Activated naive CD4-positive, alpha-beta T cell treated with anti-CD3 and anti-CD28 coated beads, Interleukin-2, amount 10 ng/mL, durations not matched to agents 7 days and 5 days (primary cell): ENCODE measurements at places on chromosomes 13 and 19.

- DNase-seq = no peak
Observed at GRCh38 chr19:38194061-38194701, 29.8 kb downstream of the DPF1 start.

DNA sequence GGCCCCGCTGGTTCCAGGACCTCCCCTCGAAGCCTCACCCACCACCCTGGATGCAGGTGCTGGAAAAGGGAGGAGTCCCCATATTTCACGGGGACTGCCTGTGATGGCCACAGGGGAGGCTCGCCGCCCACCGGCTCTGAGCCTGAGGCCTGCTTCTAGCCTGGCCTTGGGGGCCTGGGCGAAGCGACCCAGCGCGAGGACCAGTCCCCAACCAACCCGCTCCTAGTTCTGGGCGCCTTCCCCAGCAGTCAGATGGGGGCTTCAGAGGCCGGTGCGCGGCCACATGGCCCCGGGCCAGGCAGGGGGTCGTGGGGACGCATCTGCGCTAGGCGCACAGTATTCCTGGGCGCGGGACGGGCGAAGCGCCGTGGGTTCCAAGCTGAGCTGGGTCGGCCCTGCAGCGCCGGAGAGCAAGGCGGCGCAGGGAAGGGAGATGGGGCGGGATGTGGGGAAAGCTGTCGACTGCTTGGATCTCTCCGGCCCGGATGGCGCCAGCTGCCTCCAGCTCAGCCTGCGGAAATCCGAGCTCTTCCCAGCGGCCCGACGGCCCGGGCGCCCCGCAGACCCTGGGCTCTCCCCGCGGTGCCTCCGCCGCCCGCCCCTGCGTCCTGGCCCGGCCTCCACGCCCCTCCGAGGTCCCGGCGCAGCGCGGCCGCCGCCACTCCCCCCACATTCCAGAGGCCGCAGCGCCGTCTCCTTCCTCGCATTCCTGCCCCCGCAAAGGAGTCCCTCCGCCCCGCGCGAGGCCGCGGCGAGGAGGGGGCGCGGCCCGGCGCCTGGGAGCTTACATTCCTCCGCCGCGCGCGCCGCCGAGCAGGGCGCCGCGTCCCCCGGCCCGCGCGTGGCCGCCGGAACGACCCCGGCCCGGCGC lies at the start of gene WTIP:
Gene WTIP, plus strand, starts transcription at position 788 of the 871 bp plus-strand sequence. CDS start 217 bp downstream, outside the sequence.
- no peak for DNase-seq

DNA sequence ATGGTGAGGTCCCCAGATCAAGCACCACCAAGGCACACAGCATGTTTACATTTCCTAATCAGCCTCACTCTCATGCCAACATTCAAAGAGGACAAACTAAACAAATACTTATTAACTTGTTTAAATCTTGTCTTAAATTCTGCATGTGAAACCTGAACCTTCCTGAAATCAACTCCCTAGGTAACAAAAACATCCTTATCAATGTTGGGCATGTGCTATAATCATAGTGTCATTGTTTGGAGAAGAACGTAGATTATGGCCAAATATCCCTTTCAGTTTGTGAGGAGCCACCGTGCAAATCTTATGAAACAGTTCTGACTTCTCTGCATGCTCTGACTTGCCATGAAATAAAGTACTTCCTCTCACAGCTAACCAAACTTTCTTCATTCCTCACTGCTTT lies 123.8 kb downstream of the NDFIP2 start:
- DNase-seq = no peak

DNA sequence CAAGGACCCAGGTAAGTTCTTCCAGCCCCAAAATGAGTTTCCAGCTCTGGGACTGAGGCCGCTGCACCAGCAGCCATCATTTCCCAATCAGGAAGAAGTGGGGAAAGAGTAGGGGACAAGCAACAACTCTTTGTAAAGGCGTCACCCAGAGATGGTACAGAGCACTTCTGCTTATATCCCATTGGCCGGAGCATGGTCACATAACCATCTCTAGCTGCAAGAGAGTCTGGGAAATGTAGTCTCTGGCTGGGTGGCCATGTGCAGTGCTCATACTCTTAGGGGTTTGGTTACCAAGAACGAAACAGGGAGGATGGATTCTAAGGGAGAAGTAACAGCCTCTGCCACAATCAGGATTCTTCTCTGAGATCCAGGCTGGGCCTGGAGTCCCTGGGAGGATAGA lies 26.3 kb downstream of the CKM start:
- DNase-seq = no peak

DNA sequence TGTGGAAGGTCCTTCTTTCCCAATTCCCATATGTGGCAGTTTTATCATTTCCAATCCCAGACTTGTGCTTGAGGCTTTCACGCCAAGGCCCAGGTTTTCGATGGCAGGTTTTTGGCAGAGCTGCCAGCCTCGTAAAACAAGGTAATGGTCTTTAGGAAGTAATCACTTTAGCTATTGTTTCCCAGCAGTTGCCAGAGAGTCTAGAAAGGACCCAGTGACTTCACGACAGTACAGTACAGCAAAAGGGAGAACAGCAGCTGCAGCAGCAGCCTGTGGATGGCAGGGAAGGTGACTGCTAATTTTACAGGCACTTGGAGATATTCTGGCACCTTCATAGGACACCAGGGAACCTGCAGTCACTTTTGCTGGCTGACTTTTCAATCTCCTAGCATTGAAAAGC lies 291.6 kb upstream of the MAB21L1 start:
- DNase-seq = no peak

- DNase-seq = no peak
Observed at GRCh38 chr13:44007451-44007850, 127.7 kb downstream of the LACC1 start.

DNA sequence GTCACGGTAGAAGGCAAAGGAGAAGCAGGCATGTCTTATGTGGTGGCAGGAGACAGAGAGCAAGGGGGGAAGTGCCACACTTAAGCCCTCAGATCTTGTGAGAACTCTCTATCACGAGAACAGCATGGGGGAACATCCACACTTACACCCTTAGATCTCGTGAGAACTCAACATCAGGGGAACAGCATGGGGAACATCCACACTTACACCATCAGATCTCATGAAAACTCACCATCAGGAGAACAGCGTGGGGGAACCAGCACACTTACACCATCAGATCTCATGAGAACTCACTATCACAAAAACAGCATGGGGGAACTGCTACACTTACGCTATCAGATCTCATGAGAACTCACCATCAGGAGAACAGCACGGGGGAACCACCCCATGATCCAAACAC lies 445.0 kb downstream of the MYO16 start:
- DNase-seq = no peak

DNA sequence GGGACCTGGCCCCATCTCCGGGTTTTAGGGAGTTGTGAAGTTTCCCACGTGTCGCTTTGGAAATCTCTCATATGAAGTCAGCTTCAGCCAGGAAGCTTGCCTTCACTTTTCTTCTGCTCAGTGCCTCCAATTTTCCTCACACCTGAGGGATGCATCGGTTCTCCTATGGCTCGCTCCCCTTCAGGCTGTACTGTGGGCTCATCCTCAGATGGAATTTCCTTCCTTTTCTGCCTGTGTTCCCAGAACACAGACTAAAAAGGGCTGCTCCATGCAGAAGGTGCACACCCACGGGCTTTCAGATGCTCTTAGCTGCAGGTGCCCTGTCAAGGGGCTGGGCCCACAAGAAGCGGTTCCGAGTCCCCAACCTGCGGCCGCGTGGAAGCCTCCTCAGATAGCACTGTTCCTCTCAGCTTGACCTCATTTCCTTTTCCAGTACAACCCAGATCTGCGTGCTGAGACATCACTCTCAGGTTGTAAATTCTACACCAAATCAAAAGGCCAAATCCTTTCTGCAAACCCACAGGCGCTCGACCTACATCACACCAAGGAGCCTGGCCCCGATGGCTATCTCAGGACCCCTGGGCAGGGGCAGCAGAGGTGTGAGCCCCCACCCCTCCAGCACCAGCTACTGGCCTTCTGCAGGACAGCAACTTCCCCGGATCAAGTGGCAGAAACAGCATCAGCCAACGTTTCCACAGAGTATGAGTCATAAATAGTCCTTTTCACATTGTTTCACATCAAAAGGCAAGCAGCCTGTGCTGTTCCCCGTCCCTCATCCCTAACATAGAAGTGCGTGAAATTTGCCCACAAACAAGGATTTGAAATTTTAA lies 275.9 kb downstream of the ZNF536 start:
- DNase-seq = no peak
